ENCODE measurements at places on chromosomes 4 and X.

DNA sequence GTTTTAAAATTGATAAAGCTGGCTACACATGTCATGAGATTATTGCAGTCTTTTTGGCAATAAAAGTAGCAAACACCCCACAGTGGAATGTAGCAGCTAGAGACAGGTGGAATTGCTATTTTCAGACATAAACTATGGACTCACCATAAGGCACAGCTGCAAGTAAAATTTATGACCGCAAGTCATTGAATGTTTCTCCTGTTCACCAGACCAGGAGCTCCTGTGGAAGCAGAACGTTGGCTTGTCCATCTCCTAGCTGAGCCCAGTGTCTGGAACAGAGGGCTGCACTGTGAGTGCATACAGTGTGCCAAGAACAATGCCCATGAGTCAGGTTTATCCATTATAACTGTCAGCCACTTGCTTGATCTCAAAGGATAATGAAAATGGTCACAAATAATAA lies 538.2 kb downstream of the INPP4B start:
- DNase-seq: no peak

DNA sequence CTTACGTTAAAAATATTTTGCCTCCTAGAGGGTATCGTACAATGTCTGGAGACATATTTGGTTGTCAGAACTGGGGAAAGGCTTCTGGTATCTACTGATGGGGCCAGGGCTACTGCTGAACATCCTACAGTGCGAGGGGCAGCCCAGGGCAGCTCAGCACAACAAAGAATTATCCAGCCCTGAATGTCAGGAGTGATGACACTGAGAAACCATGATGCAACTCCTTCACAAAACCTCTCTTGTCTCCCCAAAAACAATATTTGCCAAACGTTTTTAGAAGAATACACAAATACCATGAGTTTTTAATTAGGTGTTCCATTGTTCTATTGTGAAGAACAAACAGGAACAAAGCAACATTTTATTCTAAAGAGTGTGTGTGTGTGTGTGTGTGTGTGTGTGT lies 43.4 kb upstream of the CLNK start:
- no peak for DNase-seq

DNA sequence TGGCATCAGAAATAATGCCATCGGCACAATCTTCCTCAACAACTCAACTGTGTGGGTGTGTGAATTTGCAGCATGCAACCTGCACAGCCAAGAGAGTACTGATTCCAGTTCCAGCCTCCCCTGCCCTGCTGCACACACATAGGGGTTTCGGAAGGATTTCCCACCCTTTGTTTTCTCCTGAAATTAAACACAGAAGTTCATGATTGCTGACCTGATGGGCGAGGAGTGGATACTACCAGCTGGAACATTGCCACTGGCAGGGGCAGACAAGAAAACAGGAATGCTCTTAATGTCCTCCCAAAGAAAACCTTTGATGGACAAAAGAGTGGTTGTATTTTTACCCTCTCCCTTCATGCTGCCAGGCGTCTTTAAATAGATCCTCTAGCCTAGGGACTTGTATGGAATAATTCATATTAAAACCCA lies 4.8 kb downstream of the NDP start:
- no peak for DNase-seq

DNA sequence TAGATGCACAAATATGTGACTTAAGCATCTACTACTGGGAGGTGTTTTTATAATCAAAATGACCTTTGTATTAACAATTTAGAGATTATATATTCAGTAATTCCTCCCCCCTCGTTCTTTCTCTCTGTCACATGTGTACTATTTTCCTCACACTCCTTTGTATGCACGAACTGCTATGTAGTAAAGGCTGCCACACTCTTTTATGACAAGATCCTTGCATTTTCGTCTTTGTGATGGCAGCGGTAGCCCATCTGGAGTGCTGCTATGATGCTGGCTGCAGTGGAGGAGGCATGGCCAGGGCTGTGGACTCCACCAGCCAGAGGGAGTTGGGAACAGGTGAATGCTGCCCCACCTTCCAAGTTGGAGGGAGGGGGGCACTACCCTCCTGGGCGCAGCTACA lies 216.3 kb downstream of the NSUN7 start:
- DNase-seq: no peak

DNA sequence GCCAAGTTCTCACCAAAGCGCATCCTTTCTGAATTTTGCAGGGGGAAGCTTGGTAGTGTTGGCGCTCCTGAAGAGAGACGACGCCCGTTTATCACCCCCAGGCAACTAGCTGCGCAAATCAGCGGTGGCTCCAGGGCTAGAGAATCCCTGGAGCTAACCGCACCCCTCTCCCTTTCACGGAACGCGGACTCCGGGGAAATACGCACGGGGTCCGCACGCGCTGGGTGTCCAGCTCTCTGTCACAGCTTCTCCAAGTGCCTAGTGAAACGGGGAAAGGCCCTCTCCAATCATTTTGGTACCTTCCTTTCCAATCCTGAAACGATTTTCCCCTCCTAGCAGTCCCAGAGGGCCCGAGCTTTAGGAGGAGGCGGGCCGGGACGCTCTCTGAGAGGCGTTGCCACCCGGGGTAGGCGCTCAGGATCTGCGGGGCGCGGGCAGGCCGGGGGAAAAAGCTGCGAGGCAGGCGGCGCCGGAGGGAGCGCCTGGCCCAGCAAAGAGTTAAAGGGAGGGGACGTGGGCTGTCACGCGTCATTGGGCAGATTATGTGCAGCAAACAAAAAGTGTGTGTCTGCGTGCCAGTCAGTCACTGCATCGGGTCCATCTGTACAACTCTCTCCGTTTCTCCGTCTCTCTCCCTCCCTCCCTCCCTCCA lies at the start of gene PRDM8:
PRDM8 (plus strand) TSS at position 582 of the 652 bp plus-strand sequence. CDS start 2,578 bp downstream, outside the sequence.
- peak; percentile 25 for DNase-seq

GRCh38 chr4:180103794-180104193 lies 2139.4 kb upstream of the TENM3 start:
- no peak for DNase-seq

DNA sequence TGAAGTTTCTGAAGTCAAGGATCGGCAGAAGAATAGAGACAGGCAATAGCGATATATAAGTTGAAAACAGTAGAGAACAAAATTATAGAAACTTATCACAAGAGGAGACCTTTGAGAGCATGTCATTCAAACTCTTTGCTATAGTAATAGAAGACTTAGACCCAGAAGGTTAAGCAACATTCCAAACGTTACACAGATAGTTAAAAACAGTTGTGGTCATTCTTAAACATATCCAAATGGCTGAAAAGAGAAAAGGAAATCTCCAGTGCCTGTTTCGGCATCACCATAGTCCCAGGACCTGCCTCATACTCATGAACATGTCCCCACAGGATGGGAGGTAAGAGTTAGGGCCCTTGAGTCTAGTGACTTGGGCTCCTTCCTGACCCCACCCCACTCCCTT lies 258.1 kb upstream of the NOCT start:
- DNase-seq: peak; percentile 5

DNA sequence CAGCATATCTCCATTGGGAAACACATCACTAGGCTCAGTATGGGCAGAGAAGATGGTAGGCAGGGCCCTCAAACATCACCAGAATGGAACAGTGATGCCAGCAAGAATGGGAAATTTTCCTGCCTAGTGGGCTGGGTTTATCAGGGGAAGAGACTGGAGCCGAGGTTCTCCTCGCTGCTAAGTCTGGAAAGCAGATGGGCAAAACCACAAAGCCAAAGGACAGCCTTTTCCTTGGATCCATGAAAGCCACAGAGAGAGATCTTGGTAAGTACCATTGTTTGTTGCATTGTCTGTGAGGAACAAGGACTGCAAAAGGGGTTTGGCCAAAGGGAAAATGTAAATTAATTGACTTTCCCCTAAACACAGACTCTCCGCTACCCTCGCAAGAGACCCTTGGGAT lies 80.1 kb downstream of the ATG4A start:
- DNase-seq: no peak

GRCh38 chr4:150569998-150570535 lies 11.9 kb upstream of the MAB21L2 start:
- DNase-seq: no peak

DNA sequence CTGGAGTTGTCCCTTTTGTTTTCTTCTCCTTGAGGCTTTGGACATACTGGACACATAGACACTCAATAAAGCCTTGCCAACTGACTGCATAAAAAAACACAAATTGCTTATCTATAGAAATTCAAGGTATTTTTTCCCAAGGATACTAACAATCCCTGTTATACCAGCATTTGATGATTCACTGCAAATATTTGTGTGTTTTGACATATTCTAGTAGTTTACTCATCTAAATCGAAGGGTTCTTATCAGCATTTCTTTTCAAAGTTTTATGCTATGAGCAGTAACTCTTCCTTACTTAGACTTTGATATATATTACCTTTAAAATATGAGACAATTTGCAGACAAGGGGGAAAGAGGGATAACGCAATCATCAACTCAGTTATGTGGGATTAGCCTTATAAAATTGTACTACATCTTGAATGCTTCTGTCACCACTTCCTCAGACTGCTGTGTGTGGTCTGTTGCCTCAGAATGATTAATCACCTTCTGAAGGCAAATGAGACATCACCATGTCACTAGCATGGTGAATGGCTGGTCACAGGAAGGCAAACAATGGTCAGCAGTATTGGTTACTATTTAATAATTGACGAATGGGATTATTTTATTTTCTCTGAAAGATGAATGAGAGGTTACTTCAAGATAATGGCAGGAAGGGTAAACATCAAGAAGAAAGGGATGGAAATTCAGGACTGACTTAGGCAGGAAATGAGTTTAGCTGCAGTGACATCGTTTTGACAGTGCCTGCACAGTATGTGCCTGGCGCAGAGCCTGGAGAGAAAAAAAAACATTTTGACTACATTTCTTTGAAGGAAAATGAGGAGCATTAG lies 544.3 kb upstream of the CNKSR2 start:
- no peak for DNase-seq

GRCh38 chrX:119573840-119574393 lies 446 bp upstream of the UBE2A start:
- peak; percentile 73 for DNase-seq

DNA sequence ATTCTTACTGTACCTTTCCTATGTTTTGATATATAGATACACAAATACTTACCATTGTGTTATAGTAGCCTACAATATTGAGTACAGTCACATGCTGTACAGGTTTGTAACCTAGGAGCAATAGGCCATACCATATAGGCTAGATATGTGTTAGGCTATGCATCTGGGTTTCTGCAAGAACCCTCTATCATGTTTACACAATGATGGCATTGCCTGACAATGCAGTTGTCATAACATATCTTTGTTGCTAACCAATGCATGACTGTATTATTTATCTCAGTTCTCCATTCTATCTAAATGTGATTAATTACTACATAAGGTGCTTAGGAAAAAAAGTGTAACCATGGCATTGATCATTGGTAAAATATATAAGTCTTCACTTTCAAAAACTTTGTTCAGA lies 10.0 kb upstream of the SPCS3 start:
- no peak for DNase-seq

DNA sequence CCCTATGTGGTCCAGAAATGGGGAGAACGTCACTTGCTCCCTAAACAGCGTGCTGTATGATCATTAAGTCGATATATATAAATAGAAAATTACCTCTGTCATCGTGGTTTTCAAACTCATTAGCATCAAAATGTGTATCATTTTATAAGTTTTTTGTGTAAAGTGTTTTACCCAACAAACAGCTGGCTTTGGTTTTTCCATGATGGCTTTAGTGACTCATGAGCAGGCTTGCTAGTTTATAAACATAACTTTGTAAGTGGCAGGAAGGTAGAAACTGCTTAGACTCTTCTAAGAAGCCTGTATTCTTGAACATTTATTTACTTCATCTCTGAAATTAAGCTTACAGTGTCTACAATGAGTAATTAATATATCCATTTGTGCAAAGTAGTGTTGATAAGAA lies 108.4 kb upstream of the DIPK2B start:
- DNase-seq: no peak

DNA sequence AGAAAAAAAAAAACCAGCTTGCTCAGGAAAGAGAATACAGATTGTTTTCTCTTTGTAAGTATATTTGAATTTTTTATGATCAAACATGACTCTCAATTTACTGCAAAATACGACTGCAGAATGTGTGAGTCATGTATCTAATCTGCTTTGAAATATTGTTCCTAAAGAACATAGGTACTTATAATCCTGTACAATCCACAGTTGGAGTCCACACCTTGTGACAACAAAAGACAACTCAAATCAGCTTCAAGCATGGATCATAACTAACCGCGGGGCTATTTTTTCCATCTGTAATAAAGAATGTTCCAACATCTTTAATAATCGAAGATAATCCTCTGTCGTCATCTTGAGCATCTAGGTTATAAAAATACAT lies 77.8 kb upstream of the STIM2 start:
- no peak for DNase-seq

All from suppressor macrophage treated with lipopolysaccharide for 1 hour (primary cell).